ENCODE measurements at places on chromosomes 3 and 15.

DNA sequence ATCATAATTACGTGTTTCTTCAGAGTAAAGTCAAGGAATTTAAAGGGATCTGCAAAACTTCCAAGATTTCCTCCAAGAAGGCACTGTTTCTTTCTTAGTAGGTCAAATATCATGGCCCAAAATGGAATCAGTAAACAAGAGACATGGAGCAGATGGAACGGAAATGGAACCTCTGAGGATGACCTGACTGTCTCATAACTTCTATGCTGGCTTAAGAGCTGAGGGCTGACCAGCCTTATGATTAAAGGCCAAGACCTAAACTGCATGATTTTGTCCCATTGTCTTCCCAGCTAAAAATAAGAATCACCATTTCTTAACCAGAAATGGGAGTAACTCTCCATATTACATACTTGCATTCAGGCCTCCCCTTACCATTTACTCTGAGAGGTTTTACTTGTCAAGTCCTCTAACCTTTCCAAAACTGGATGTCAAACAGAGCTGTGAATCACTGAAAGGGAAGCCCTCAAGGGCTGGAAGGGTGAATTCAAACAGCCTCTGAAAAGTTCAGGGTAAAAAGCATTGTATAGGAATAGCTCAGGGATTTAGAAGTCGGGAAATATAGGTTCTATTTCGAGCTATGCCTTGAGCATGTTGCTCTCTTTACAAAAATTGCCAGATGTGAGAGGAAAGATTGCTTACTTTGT is 103.7 kb downstream of the MEIS2 start:
- no peak for DNase-seq

GRCh38 chr15:58086491-58086890 is 21.0 kb upstream of the ALDH1A2 start:
- DNase-seq = no peak

- DNase-seq = no peak
These were observed 13.8 kb upstream of the GATA2 start for GRCh38 chr3:128506754-128507153.

DNA sequence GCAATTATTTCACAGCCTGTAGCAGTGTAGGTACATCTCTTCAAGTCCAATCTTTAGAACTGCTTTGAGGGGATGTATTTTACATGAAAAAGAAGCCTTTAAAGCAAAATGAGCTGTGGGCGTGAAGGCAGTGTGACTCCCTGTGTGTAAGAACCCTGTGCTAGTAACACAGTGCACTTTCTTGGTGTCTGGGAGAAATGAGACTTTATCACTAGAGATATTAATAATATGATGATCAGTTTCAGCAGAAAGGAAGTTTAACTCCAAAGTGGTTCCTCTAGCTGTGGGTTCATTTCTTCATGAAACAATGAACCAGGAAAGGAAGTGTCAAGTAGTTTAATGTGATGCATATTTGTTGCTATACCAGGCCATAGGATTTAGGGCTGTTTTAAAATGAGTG is 41.5 kb downstream of the SLCO3A1 start:
- DNase-seq = no peak

- DNase-seq = no peak
These were observed 22.2 kb upstream of the GRIP2 start for GRCh38 chr3:14562121-14562890.

GRCh38 chr3:135499426-135499825 is 466.1 kb upstream of the PPP2R3A start:
- no peak for DNase-seq

GRCh38 chr15:38307861-38308641 is 55.4 kb downstream of the SPRED1 start:
- DNase-seq = no peak

GRCh38 chr3:60657972-60658371 is 593.3 kb downstream of the FHIT start:
- no peak for DNase-seq

DNA sequence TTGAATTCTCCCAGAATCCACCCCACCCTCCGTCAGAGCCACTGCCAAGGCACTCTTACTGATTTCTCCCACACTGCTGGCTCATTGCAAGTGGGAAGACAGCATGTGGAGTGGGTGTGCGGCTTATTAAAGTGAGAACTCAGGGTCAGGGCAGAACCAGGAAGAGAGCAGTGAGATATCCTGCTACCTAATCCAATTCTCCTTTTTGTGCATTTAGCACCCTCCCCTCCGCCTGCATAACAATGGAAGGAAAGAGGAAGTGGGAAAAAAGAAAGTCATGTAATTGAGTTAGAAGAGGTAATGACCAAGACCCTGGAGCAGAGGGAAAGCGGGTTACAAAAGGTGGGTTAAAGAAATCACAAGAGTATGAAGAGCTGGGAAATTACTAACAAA is 27.8 kb upstream of the PIK3CB start:
- peak; percentile 36 for DNase-seq

- DNase-seq = no peak
These were observed 140.2 kb downstream of the AKAP13 start for GRCh38 chr15:85520650-85521049.

- DNase-seq = no peak
These were observed 24.0 kb downstream of the OSBPL10 start for GRCh38 chr3:31957106-31957505.

GRCh38 chr3:31132132-31132769 is 237.8 kb upstream of the GADL1 start:
- peak; percentile 34 for DNase-seq

DNA sequence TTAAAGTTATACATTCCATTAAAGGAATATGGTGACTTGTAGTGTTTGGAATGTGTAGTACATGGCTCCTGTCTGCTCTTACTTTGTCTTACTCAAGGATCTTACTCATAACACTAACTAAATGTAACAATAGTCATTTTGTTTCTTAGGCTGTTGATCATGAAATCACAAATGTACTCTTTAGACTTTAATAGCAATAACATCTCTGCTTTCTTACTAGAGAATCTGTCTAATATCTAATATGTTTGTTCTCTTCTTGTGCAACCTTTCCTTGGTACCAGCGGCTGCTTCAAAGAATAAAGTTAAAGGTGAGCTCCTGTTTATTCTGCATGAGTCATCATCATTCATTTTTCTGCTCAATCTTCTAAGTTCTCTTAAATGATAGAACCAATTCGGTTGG is 767.5 kb downstream of the CADM2 start:
- no peak for DNase-seq

DNA sequence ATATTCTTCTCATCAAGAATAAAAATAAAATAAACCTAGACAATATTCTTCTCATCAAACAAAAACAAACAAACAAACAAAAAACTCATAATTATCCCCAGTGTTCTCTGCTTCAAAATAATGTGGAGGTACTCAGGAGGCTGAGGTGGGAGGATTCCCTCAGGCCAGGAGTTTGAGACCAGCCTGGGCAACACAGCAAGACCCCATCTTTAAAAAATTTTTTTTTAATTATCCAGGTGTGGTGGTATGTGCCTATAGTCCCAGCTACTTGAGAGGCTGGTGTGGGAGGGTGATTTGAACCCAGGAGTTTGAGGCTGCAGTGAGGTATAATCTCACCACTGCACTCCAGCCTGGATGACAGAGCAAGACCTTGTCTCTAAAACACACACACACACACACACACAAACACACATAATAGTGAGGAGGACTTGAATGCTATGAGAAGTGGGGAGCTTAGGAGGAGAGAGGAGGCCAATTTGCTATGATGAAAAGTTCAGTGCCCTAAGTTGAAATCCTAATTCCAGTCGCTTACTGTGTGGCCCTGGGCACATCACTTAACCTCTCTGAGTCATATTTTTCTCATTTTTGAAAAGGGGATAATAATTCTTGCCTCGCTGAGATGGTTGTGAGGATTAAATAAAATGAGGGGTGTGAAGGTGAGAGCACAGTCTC is 35.8 kb upstream of the HERC1 start:
- DNase-seq = no peak

DNA sequence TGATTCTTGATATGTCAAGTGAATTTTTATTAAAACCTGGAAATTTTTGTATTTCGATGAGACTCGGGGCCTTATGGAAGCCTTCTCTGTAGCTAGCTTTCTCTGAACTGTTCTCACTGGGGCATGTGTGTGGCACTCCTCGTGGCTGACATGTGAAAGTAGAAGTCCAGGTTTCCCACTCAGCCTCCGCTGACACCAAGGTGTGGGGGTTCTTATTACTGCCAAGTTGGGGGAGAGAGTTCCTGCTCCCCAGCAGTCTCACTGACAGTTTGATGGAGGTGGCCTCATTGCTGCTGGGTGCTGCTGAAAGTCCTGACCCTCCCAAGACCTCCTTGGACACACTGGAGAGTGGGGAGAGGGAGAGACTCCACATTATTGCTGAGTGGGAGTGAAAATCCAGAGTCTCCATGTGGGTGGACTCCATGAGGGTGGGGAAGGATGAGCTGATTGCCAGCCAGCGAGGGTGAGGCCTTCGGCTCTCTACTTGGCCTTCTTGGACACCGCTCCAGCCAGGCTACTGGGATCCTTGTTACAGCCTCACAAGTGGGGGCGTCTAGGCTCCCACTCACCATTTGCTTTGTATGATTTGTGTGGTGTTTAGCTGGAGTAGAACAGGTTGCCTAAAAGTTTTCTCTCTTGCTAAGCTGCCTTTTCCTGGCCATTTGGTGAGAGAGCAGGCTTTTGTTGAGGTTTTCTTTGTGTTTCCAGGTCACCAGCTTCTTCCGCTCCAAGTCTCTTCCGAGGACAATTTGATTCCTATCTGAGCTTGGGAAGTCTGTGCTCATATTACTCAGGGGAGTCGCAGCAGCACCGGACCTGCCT is 64.1 kb downstream of the LSM3 start:
- DNase-seq = no peak

DNA sequence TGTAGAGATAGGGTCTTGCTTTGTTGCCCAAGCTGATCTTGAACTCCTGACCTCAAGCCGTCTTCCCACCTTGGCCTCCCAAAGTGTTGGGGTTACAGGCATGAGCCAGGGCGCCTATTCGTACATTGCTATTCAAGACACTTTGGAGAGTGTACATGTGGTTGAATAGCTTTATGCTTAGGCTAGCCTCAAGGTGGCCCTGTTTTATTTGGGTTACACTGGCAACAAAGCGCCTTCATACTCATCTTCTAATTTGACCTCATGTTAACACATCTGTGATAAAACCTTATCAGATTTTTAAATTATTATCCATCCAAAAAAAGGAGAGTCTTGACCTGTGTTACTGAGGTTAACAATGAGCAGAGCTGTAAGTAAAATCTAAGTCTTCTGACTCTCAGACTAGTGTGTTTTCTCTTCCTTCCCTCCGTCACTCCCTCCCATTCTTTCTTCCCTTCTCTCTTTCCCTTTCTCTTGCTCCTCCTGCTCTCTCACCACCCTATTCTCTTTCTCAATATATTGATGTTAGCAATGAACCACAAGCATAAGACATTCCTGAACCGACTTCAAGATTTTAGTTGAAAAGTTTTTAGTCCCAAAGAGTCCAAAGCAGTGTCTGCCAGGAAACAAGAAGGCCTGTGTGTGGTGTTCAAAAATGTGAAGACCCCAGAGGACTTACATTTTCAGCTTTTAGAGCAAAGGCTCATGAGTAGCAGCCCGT is 603.7 kb upstream of the CFAP20DC start:
- peak; percentile 94 for DNase-seq

- DNase-seq = peak; percentile 42
These were observed 83.9 kb upstream of the DCBLD2 start for GRCh38 chr3:98985431-98985830.

DNA sequence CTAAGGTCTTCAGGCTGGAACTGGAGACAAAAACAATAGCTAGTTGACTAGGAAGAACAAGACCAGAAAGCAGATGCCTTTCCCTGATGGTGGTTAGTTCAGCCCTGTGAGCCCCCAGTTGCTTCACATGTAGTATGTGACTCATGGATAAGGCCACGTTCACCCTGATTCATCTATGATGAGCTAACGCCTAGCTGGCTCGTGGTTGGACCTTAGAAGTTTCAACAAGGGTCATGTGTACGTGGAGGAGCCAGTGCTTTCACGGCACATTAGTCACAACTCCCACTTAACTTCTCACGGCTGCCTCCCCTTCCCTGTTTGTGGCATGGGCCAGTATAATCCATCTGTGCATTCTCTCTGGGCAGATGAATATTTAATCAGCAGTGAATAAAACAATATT is 20.6 kb downstream of the COL8A1 start:
- DNase-seq = no peak

DNA sequence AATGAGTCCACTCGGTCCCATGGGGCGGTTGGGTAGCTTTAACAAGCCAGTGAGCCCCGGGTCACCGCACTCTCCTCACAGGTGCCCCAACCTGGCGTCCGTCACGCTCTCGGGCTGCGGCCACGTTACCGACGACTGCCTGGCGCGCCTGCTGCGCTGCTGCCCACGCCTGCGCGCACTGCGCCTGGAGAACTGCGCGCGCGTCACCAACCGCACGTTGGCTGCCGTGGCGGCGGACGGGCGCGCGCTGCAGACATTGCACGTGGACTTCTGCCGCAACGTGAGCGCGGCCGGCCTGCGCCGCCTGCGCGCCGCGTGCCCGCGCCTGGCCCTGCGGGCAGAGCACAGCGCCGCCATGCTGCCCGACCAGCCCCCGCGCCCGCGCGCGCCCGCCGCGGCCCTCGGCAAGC is 3.4 kb downstream of the FBXL22 start:
- peak; percentile 97 for DNase-seq

DNA sequence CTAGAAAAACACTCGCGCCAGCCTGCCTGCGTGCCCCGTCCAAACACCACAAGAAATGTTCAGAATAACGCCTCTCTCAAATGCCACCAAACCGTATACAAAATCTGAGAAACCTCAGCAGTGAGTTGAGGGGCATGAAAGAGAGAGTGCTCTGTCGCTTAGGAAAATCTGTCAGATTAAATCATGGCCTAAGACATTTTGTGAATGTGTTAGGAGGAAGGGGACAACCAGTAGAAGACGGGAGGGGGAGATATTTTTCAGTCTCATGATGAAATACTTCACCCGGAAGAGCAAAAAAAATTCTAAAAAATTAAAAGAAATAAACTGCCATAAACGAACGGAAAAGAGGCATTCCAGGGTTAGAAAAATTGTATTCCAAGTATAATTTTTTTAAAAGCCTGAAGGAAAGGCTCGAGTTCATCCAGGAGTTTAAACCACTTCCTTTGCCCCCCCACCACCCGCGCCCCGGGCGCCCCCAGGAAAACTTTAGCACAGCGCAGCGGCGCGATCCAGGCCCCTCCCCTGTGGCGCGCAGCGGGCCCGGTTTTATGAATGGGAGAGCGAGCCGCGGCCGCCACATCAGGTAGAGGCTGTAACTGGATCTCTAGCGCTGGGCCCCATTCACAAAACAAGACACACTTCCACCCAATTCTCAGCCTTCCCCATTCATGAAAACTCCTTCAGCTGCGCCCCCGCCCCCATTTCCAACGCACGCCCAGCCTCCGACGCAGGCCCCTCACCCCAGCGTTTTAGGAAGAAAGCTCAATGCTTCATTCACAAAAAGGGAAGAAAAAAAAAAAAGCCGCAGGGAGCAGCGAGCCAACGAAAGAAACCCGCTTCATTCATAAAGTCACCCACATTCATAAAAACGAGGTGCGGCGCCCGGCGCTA is 1.4 kb downstream of the ETV5 start:
- peak; percentile 89 for DNase-seq

DNA sequence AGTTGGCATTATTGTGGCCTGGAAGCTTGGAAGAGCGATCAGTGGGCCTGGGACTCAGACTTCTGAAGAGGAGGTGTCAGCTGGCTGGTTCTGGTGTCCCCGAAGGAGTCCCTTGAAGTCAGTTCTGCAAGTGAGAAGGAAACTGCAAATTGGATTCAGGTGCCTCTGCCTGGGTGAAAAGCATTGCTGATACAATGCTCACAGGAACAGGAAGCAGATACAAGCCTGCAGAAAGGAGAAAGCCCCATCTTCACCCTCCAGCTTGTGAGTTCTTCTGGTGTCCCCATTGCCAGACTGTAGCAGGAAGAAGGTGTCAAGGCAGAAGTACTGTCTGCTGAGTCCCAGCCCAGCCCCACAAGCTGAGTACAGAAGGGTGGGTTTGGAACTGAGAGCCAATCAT is 271.3 kb downstream of the PLOD2 start:
- DNase-seq = no peak

GRCh38 chr3:183288117-183288516 is 35.1 kb downstream of the B3GNT5 start:
- no peak for DNase-seq
